ENCODE measurements at places on chromosomes 1 and 21. TPM values are rescaled to one million over a fixed set of nuclear protein-coding genes. Genes with fewer than 3 reads are reported as not detected.

- no peak for DNase-seq
These were observed 26.9 kb downstream of the NENF start for GRCh38 chr1:212459656-212460055.

GRCh38 chr1:93051961-93052360 lies 27.1 kb upstream of the MTF2 start:
- no peak for DNase-seq

Gene PROX1
- total RNA-seq = 0.13 TPM

Gene JAM2
- total RNA-seq = 9.6 TPM

DNA sequence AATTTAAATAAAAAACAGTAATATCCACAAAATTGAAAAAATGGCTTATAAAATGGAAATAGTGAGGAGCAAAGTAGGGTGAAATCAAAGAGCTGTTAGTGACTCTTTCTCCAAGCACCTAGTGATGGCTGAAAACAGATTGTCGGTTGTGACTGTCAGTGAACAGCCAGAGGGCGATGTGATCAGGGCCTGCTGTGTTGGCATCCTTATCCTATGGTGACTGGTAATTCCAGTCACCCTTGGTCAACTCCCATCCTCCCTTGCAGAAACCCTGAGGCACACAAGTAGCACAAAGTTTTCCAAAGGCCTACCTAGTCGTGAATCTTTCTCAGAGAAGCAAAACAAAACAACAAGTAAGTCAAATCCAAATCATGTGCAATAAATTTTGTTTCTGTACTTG lies 599.8 kb upstream of the CXADR start:
- no peak for DNase-seq

Gene WNT2B
- total RNA-seq = 0.15 TPM

DNA sequence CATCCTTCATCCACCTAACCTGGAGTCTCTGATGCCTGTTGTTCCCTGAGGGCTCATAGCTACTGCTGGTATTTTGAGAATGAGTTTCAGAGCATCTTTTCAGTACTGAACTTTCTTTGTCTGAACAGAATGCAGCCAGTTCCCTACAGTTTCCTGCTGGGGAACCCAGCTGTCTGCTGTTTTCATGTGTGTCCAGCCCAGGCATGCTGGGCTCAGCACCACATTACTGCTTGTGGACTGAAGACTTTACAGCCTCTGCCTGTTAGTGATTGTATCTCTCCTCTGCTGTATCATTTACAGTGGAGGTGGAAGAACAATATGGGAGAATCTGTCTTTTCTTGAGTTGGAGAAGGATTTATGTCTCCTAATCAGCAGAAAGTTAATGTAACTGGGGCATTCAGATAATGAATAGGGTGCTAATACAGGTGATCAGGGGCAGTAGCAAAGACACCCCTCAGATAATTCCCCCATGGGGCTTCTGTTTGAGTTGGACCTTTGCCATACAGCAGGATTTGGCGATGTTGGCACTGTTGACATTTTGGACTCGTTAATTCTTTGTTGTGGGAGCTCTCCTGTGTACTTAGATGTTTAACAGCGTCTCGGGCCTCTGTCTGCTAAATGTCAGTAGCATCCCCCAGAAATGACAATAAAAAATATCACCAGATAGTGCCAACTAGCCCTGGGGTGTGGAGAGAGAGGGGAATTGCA lies 207.7 kb downstream of the HHAT start:
- DNase-seq = no peak

Gene LCE1F
- total RNA-seq = not detected

- no peak for DNase-seq
These were observed 50.2 kb downstream of the AZIN2 start for GRCh38 chr1:33131191-33131590.

DNA sequence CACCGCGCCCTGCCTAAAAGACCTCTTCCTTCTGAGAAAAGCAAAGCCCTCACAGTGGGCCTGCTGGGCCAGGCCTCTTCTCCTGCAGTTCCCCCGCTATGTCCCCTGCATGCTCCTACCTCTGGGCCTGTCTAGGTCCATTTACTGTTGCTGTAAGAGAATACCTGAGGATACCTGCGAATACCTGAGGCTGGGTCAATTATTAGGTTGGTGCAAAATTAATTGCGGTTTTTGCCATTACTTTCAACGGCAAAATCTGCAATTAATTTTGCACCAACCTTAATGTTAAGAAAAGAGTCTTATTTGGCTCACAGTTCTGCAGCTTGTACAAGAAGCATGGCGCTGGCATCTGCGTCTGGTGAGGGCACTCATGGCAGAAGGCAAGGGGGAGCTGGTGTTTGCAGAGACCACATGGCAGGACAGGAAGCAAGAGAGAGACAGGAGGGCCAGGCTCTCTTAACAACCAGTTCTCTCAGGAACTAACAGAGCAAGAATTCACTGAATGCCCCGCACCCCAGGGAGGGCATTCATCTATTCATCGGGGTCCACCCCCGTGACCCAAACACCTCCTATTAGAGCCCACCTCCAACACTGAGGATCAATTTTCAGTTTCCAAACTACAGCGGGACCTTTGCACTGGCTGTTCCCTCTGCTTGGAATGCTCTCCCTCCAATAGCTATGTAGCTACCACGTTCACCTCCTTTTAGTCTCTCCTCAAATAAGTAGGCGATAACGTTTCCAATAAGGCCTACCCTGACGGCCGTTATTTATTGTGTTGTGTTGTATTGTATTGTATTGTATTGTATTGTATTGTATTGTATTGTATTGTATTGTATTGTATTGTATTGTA lies 9.6 kb upstream of the UTS2 start:
- DNase-seq = no peak
